ENCODE measurements at places on chromosomes 6 and 20. TPM values are rescaled to one million over a fixed set of nuclear protein-coding genes. Genes with fewer than 3 reads are reported as not detected.

The RIMS1 gene
- 1.2 TPM for total RNA-seq

The SLC25A27 gene
- total RNA-seq = 15.3 TPM

The PHACTR2 gene
- 88.1 TPM for total RNA-seq

The E2F1 gene
- 1.8 TPM for total RNA-seq

The ME1 gene
- 24.9 TPM for total RNA-seq

The RBPJL gene
- total RNA-seq = not detected

Measured in left ventricle myocardium superior (tissue), 1 donor.